ENCODE measurements at places on chromosomes 16 and 17.

DNA sequence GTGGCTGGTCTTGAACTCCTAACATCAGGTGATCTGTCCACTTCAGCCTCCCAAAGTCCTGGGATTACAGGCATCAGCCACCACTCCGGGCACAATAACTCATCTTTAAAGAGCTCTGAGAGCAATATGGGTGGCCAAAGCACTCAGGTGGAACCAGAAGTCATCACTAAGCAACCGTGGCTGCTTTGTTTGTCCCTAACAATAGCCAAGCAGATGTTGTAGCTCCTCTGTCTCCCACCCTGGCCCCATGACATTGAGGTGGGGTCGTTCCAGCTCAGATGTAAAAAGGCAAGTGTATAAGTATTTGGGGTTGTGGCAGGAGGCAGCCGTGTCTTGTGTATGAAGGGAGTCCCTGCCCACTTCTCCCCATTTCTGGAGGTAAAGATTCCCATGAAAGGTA lies 3.7 kb upstream of the SCIMP start:
- DNase-seq: no peak

DNA sequence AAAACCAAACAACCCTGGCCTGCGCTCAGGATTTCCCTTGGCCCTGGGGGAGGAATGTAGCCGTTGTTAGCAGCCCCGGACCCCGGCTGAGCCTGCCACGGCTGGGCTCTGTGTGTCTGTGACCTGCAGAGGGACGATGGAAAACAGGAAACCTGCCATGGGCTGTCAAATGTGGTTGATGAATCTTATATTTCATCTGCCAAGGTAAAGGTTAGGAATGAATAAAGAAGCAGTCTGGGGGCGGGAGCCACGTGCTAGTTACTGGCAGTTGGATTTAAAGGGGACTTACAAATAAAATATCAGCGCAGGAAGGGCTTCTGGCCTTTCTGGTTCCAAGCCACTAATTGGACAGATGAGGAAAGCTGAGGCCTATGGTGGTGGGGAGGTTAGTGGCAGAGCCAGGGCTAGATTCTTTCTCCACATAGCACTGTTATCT lies at the start of gene KRT23:
KRT23 (minus strand) TSS at position 263 of the 436 bp plus-strand sequence. CDS start 1,043 bp downstream, outside the sequence.
- DNase-seq: no peak

GRCh38 chr17:45289301-45290268 lies 27.2 kb downstream of the MAP3K14 start:
- no peak for DNase-seq

- no peak for DNase-seq
Measured at GRCh38 chr17:44529864-44530263, 26.7 kb upstream of the GPATCH8 start.

DNA sequence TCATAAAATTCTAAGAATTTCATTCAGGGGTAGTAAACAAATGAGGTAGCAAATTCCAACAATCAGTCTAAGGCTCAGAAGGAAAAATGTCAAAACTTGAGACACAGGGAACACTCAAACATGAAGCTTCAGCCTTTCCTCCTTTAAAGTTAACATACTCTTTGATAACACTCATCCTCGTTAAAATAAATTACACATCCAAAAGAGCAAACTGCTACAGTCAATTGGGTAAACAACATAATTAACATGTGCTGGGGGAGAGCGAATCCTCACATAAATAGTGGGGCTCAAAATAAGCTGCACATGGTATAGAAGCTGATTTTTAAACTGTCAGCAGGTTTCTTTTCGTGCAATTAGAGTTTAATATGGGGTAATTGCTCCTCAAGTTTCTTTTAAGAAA lies 12.9 kb downstream of the GRB2 start:
- no peak for DNase-seq

GRCh38 chr17:74972973-74973328 lies 392 bp upstream of the HID1 start:
- no peak for DNase-seq

DNA sequence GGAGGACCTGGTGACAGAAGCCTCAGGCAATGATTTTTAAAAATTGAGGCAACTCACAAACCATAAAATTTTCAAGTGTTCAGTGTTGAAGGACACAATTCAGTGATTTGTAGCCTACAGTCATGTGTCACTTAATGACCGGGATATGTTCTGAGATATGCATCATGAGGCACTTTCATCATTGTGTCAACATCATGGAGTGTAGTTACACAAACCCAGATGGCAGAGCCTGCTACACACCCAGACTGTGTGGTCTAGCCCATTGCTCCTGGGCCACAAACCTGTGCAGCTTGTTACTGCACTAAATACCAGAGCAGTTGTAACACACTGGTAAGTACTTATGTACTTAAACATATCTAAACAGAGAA lies 1.6 kb downstream of the PRSS41 start:
- no peak for DNase-seq

DNA sequence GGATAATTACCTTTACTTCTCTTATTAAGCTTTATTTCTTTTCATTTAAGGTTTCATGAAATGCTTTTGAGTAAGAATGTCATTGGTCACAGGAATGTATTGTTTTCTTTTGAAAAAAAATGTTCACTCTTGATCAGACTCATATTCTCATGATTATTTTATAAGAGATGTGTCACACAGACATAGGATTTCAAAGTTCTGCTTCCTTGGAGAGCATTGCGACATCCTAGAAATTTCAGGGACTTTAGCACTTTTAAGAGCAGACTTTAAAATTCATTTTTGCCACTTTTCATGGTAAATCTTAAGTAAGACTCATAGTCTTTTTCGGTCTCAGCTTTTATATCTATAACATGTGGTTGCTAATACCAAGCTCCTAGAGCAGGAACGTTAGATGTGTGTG lies 314.7 kb downstream of the CDH8 start:
- DNase-seq: no peak

DNA sequence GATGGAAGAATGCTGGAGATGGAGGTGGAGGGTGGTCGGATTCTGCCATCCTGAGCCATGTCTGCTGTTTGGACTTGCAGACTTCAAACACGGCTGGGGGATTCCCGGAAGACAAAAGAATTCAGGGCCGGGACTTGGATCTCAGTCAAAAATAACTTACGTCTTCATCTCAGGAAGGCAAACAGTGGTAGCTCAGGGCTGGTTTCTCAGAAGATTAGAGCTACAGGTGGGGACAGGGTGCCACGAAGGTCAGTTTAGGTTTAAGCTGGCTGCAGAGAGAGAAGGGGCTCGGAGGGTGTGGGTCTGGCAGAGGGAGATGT lies 4.3 kb upstream of the RHBDL3 start:
- no peak for DNase-seq

DNA sequence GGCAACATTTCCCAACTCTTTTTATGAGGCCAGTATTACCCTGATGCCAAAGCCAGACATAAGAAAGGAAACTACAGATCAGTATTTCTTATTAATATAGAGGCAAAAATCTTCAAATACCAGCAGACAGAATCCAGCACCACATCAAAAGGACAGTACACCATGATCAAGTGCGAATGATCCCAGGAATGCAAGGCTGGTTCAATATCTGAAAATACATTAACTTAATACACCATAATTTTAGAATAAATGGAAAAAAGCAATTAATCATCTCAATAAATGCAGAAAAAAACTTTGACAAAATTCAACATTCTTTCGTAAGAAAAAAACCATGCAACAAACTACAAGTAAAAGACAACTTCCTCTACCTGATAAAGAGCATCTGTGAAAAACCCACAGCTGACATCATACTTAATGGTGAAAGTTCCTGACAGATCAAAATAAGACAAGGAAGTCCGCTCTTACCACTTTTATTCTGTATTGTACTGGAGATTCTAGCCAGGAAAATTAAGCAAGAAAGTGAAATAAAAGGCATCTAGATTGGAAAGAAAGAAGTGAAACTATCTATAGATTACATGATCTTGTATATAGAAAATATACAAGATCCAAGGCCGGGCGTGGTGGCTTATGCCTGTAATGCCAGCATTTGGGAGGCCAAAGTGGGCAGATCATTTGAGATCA lies 26.4 kb upstream of the MAPK3 start:
- DNase-seq: no peak

DNA sequence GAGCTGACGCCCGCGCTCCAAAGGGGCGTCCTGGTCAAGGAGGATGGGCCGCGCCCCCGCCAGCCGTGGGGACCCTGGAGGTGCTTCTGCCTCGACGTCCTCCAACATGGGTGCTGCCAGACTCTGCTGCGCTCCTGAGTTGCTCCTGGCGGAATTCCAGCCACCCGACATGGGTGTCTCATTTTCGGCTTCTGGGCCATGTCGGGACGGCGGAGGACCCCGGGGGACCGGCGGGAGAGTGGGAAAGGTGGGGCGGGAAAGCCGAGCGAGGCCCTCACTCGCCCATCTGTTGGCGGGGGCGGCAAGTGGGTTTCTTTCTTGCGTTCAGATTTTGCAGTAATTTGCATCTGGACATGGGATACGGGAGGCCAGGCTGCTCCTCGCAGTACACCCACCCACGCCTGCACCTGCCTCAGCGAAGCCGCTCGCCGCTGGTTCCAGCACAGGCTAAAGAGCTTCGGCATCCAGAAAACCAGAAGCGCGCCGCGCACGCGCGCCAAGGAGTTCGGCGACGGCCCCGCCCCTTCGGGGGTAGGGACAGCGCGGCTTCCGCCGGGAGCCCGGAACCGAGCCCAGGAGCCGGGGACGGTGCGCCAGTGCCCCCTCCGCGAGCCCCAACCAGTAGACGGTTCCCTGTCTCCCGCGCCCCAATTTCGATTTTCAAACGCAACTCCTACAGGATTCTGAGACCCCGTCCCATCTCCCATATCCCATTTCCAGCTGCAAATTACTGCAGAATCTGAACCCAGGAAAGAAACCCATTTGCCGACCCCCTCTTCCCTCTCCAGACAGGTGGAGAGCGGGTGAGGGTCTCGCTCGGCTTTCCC lies at the start of gene ARMC7:
ARMC7 (plus strand) TSS at position 563 of the 827 bp plus-strand sequence. CDS start 320 bp downstream, outside the sequence.
- peak; percentile 74 for DNase-seq

DNA sequence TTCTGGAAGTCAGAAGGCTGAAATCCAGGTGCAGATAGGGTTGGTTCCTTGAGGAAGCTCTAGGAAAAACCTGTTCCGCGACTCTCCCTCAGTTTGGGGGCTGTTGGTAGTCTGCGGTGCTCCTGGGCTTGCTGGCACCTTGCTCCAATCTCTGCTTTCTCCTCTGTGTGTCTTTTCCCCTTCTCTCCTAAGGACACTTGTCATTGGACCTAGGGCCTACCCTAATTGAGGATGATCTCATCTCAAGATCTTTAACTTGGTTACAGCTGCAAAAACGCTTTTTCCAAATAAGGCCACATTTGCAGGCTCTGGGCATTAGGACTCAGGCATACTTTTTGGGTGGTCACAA lies 12.9 kb upstream of the CACNG4 start:
- no peak for DNase-seq

DNA sequence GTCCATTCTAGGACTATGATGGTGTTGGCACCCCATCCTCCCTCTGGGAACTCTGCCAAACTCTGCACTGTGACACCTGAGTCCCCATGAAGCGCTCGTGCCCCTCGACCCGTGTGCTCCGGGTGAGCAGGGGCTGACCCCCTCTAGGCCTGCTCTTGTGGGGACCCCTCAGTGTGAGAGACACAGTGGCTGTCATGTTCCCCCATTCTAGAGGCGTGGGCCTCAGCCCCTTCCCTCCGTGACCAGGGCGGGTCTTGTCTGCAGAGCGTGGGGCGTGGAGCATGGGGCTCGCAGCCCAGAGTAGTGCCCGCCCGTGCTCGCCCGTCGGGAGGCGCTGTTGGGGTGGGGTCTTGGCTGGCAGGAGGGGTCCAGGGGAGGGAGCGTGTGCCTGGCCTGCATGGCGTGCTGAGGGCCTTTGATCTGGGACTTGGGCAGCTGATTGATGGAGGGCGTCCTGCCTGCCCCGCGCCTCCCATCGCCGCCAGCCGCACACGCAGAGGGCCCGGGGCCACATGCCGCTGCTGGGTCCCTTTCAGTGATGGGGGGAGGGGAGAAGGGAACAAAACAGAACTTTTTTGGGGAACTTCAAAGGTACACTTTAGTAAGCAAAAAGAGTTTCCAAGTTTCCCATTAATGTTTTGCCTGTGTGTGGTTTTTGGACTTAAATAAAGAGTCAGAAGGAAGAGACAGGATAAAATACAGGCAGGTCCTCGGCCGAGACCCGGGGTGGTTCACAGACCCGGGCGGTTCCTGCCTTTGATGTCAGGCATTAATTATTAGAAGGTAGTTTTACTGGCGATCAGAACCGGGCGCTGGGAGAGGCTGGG lies 22.5 kb downstream of the CENPX start:
- DNase-seq: no peak

GRCh38 chr17:2778489-2778888 lies 17.7 kb upstream of the RAP1GAP2 start:
- no peak for DNase-seq

- DNase-seq: no peak
Measured at GRCh38 chr17:3972281-3972731, 8.1 kb upstream of the ATP2A3 start.

GRCh38 chr16:67678354-67679023 lies 11.9 kb downstream of the C16orf86 start:
- no peak for DNase-seq

DNA sequence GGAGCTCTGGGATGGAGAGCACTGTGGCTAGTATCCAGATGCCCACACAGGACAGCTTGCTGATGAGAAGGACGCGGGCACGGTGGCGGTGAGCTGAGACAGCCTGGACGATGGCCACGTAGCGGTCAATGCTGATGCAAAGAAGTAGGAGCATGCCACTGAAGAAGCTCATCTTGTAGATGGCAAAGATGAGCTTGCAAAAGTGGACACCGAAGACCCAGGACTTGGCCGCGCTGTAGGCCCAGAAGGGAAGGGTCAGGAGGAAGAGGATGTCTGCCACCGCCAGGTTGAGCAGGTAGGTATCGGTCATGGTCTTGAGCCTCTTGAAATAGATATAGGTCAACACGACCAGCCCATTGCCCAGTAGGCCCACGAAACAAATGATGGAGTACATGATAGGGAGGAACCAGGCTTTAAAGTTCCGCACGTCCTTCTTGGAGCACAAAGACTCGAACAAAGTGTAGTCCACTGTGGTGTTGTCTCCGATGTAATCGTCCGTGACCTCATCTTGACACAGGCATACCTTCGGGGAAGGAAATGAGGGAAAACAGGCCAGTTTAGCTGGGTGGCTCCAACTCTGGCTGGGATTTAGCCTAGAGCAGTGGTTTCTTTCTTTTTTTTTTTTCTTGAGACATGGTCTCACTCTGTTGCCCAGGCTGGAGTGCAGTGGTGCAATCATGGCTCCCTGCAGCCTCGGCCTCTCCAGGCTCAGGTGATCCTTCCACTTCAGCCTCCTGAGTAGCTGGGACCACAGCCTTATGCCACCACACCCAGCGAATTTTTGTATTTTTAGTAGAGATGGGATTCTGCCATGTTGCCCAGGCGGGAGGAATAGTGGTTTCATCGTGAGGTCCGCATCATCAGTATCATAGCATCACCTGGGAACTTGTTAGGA lies 9.7 kb downstream of the CCR7 start:
- DNase-seq: no peak

Measured in right renal pelvis (tissue), 4 donors.